ENCODE measurements at places on chromosomes 4 and X.

DNA sequence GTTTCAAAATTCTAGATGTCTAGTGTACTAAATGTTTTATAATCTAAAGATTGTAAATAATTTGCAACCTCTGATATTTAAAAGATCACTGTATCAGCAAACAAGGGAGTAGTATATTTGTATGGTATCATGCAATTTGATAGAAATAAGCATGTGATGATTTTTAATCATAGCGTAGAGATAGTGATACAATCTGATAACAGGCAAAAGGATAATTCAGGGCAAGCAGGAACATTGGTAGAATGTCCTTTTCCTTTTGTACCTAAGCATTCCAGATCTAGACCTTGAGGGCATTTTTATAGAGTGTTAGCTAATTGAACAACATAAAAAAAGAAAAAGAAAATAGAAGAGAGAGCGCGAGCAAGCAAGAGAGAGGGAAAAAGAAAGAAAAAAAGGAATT lies 1.4 kb downstream of the ANK2 start:
- DNase-seq = no peak

- no peak for DNase-seq
Observed at GRCh38 chr4:183596067-183596757, 62.8 kb downstream of the RWDD4 start.

- DNase-seq = no peak
Observed at GRCh38 chr4:146508229-146508939, 13.4 kb downstream of the SLC10A7 start.

DNA sequence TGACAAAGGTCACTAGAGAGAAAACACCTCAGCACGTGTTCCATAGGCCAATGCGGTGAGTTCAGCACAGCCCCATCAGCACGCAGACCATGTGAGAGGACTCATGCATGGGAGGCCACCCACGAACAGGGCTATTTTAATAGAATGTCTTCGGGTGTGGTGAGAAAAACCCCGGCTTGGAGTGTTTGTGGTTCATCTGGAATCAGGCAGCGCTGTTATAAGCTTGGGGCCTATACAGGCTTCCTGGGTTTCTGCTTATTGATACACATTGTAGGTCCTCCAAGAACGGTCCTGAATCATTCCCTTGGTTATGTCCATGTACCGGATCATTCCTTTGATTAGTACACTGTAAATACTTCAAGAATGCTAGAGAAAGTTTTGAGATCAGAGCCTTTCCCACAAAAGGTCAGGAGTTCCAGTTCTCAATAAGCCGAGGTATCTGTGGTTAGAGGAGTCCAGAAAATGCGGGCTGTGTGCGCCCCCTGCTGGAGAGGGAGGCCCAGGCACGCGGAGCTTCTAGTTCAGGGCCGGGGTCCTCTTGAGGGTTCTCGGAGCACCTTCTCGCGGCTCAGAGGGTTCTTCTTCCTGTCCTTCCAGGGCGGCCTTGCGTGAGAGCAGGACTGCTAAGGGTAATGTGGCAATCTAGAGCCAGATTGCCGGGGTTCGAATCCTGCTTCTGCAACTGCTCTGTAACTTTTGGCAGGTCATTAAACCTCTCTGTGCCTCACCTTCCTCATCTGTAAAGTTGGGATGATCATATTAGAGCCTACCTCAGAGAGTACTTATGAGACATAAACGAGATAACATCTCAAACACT lies 51.8 kb downstream of the TLR10 start:
- DNase-seq = peak; percentile 88

GRCh38 chr4:67160394-67160793 lies 384.9 kb downstream of the CENPC start:
- DNase-seq = no peak

- no peak for DNase-seq
Observed at GRCh38 chr4:138327338-138327737, 85.2 kb upstream of the SLC7A11 start.

DNA sequence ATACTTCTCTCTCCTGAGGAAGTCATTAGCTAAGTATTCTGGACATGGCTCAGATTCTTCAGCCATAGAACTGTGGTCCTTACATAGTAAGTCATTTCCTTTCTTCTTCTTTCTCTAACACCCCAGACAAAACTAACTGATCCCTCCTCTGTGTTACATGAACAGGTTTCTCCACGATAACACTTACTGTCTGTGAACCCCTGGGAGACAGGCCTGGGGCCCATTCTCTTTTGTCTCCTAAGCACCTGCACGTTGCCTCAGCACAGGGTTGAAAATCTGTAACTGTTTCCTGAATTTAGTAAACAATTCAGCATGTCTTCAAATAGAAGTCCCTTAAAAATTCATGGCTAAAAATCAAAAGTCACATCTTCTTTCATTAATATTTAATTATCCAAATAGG lies 24.7 kb downstream of the APBB2 start:
- DNase-seq = no peak

GRCh38 chr4:102529977-102530376 lies 28.8 kb downstream of the NFKB1 start:
- no peak for DNase-seq

GRCh38 chr4:82833696-82834313 lies 35.2 kb upstream of the SCD5 start:
- peak; percentile 47 for DNase-seq

- DNase-seq = no peak
Observed at GRCh38 chr4:90495936-90496335, 368.7 kb downstream of the CCSER1 start.

DNA sequence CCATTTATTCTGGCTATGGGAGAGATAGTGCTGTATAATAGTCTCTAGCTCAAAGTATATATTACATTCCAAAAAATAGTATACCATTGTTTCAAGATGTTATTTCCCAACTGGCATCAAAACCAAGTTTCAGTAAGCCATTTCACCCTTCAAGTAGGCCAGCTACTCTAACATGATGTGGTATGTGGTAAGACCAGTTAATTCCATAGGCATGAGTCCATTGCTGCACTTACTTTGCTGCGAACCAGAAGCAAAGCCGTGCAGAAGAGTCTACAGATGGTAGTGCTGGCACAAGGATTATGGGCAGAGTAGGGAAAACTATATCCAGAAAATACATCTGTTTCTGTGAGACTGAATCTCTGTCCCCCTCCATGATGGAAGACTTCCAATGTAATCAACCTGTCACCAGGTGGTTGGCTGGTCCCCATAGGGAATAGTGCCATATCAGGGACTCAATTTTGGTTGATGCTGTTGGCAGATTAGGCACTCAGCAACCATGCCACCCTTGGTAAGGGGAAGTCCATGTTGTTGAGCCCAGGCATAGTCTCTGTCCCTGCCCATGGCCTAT lies 49.8 kb upstream of the HSD17B10 start:
- DNase-seq = no peak

DNA sequence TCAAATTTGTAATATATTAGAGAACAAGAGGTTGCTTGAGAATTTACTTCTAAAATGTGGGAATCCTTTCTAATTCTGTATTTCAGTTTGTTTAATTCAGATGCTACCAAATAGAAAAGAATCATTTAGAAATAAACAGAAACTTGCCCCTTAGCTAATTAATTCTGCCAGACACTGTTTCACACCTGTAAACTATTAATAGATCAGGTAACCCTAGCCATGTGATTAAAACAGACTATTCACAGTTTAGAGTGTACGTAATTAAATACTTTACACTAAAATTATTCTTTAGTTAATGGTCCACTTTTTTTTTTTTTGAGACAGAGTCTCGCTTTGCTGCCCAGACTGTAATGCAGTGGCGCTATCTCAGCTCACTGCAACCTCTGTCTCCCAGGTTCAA lies 124.0 kb downstream of the PTPN13 start:
- no peak for DNase-seq

- no peak for DNase-seq
Observed at GRCh38 chrX:24219320-24219719, 69.8 kb downstream of the ZFX start.
